ENCODE measurements at places on chromosomes 4 and X.

GRCh38 chr4:124977045-124977444, 264.5 kb upstream of the ANKRD50 start:
- no peak for DNase-seq

DNA sequence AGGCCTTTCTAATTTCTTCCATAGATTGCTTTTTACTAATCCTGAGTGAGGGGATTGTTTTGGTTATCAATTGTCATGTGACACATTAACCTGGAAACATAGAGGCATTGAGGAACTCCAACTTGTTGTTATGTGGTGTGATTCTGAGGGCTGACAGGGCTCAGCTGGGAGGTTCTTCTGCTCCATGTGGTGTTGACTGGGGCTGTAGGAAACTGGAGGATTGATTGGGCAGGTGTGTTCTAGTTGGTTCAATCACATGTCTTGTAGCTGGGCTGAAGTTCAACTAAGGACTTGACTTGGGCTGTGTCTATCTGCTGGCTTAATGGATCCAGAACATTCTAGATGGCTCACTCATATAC, 10.8 kb upstream of the CRLF2 start:
- DNase-seq = no peak

- no peak for DNase-seq
These were observed 274.1 kb upstream of the TENM3 start for GRCh38 chr4:181969151-181969550.

DNA sequence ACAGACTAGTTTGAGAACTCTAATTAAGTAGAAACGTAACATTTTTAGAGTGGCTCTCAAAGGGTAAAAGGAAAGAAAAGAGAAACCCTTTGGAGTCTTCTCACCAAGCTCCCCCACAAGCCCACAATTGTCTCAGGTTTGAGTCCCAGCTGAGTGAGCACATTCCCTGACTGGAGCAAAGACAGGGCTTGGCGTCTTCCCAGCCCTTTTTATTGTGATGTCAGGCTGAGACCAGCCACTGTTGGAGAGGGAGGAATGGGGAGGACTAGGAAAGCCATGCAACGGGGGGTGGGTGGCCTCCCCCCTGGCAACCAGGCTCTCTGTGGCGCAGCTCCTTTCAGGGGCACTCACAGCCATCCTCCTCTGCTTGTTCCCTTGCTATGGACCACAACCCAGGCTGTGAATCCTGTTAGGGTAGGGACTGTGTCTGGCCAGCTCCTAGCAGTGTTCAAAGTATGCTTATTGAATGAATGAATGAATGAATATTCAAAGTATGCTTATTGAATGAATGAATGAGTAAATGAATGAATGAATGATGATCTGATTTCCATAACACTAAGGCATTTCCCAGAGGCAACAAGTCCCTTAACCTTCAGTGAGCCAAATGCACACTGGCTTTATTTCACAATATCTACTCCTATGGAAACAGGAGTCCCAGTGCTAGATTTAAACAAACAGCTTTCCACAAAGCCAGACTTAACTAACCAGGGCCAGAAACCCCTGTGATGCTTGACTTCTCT, 413.3 kb downstream of the MID1IP1 start:
- DNase-seq = no peak

DNA sequence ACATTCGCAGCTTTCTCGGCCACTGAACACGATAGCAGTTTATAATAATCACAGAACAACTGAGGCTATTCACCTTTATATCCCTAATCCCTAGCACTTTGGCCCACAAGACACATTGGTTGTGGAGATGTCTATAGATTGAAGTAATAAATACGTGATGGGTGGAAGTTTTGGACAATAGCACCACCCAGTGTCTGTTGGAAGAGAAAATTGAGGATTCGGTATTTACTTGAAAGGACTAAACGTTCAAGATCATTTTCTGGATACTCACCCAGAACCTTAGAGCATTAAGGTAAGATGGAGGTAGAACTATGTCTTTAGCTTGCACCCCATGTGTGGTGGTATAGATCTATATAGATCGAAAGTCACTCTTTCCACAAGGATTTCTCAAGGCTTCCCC, 787 bp upstream of the TMSB15A start:
- DNase-seq = no peak

- DNase-seq = no peak
These were observed 34.4 kb downstream of the STX18 start for GRCh38 chr4:4507403-4507802.

- no peak for DNase-seq
These were observed 44.0 kb downstream of the SLC25A5 start for GRCh38 chrX:119512146-119512800.

- no peak for DNase-seq
These were observed 43.1 kb upstream of the RPS6KA3 start for GRCh38 chrX:20309806-20310205.

DNA sequence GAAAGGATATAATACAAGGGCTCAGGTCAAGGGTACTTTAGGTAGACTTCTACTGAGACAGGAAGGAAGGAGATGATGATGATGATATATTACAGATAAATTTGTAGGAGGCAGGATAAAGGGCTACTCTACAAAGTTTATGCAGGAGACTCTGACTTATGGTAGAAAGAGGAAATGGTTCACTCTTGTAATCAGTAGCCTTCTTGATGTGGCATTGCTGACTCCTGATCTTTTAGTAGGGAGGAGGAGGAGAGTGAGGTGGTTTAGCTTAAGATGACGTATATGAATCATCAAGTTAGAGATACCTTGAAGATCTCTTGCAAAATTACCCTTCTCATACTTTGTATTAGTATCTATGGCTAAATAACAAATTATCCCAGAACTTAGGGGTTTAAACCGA, 4.7 kb downstream of the BLTP1 start:
- DNase-seq = no peak

All from activated CD8-positive, alpha-beta memory T cell treated with anti-CD3 and anti-CD28 coated beads for 48 hours (primary cell).